GM23248 (cell line): ENCODE measurements at places on chromosomes 11 and 22.

DNA sequence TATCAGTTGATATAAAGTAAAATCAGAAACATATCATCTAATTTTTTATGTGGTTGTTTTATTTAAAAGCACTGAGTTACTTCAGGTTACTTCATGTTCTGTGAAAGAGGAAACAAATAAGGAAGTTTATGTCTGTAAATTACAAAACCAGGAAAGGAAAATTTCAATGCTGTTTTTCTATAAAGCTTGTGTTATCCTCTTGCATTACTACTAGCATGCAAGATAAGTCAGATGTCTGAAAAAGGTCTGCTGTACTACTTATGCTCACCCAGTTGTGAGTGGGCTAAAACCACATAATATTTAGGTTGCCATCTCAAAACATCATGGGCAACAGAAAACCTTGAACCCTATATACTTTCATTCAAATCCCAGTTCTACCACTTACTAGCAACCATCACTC lies 121.5 kb downstream of the ATG16L2 start:
- peaks cover 14% of the 10 kb centered on the region for H3K4me1 ChIP-seq
- no peaks in the 10 kb centered on the region for H3K27me3 ChIP-seq
- H3K4me3 ChIP-seq, result no peak overlapping the region
- no peak for DNase-seq
- H3K27ac ChIP-seq, result no peak overlapping the region

- H3K27me3 ChIP-seq, result no peaks in the 10 kb centered on the region
- H3K36me3 ChIP-seq, result no peaks in the 10 kb centered on the region
- H3K4me1 ChIP-seq, result no peaks in the 10 kb centered on the region
- no peak overlapping the region for H3K27ac ChIP-seq
- no peak for DNase-seq
Measured at GRCh38 chr11:104531894-104532293, 366.4 kb downstream of the CASP12 start.

DNA sequence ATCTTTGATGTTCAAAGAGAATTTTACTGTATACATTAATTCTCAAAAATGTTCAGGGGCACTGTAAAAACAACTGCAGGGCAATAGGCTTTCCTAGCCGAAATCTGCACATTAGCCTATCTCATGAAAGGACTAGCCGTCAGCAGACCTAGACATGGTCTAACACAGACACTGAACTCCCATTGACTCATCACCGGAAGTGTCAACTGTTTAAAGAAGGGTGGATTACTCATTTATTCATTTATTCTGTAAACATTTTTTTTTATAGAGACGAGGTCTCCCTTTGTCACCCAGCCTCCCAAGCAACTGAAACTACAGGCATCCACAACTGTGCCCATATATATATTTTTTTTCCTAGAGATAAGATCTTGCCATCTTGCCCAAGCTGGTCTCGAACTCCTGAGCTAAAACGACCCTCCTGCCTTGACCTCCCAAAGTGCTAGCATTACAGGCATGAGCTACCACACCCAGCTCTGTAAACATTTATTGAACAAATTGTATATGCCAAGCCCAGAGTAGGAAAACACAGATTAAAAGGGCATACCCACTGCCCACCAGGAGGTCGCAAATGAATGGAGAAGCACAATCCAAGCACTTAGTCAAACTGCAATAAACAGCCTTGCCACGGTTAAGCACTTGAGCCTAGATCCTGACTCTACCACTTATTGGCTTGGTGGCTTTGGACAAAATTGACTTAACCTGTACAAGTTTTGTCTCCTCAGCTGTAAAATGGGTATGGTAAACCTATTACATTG lies 26.6 kb downstream of the RAB30 start:
- DNase-seq, result peak; percentile 92
- peak overlapping the region; percentile 29 for H3K27ac ChIP-seq
- peaks cover 42% of the 10 kb centered on the region for H3K4me1 ChIP-seq
- H3K27me3 ChIP-seq, result no peaks in the 10 kb centered on the region

- H3K27ac ChIP-seq, result no peak overlapping the region
- no peak for DNase-seq
- no peak overlapping the region for H3K4me3 ChIP-seq
- no peaks in the 10 kb centered on the region for H3K27me3 ChIP-seq
Measured at GRCh38 chr11:47332303-47332711, 20.2 kb downstream of the MYBPC3 start.

DNA sequence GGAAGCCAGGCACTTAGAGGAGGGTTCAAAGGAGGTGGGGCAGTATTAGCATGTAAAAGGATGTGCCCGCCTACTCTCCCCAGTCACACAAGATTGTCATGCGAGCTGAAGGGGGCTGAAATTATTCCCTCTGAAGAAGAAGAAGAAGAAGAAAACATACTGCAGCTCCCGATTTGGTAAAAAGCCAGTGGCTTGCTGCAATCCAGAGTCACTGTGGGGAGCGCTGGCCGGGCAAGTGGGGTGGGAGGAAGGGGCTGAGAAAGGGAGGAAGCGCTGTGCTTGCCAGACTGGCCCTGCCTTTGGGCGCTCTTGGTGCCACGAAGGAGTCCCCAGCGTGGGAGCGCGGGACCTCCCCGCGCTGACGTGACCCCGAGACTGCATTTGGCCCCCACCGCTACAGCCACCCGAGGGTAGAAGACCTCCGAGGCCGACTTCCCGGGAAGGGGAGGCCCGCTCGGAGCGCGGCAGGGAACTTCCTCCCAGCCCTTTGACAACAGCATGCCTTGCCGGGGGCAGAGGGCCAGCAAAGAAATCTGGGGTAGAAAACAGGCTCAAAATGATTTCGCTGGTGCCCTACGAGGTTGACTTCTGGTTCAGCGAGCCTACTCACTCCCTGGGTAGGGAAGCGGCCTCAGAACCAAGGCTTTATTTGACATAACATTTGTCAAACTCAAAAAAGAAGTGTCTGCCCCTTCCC lies 906.3 kb downstream of the DLG2 start:
- no peaks in the 10 kb centered on the region for H3K36me3 ChIP-seq
- DNase-seq, result peak; percentile 19
- H3K4me3 ChIP-seq, result peak overlapping the region; percentile 59
- H3K27ac ChIP-seq, result no peak overlapping the region
- peaks cover 15% of the 10 kb centered on the region for H3K27me3 ChIP-seq
- no peaks in the 10 kb centered on the region for H3K4me1 ChIP-seq

DNA sequence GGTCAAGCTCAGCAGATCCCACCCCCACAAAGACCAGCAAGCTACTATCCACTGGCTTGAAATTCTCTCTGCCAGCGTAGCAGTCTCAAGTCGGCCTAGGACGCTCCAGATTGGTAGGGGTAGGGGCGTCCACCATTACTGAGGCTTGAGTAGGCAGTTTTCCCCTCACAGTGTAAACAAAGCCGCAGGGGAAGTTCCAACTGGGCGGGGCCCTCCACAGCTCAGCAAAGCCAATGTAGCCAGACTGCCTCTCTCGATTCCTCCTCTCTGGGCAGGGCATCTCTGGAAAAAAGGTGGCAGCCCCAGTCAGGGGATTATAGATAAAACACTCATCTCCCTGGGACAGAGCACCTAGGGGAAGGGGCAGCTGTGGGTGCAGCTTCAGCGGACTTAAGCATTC lies 1064.9 kb upstream of the TENM4 start:
- no peak for DNase-seq
- H3K4me1 ChIP-seq, result no peaks in the 10 kb centered on the region
- no peaks in the 10 kb centered on the region for H3K36me3 ChIP-seq
